CD8-positive, alpha-beta memory T cell (primary cell): ENCODE measurements at places on chromosomes 2 and 18.

- DNase-seq = no peak
Measured at GRCh38 chr2:705971-706511, 28.8 kb upstream of the TMEM18 start.

GRCh38 chr18:44170208-44170880 lies 510.3 kb upstream of the SETBP1 start:
- DNase-seq = no peak

GRCh38 chr2:106020821-106021661 lies 173.1 kb downstream of the UXS1 start:
- no peak for DNase-seq

- peak; percentile 55 for DNase-seq
Measured at GRCh38 chr2:224764565-224765236, 48.5 kb upstream of the CCDC195 start.

- DNase-seq = no peak
Measured at GRCh38 chr2:101516823-101517690, 42.1 kb upstream of the RFX8 start.

DNA sequence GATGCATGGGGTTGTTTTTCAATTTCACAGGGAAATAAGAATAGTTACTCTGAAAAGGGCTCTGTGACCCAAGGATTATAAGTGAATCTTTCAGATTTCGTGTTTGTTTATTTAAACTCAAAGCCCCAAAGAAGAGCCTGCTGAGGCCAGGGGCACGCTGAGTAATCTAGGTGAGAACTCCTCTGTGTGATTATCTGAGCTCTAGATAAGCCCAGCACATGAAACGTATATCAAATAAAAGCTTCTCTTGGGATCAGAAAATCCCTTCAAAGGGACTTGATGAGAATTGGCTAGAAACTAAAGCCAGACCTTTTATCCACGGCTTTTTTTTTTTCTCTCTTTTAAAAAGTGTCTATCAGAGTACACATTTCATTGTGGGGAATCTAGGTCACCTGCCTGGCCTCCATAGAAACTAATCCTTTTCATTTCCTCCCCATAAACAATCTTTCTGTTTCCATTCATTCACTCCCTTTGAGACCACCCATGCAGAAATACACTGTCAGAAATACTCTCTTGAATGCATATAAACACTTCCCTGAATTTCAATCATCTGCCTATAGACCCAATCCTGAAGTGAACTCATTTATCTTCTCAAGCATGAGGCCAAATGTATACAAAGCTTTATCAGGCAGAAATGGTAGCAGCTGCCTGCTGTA lies 137.4 kb downstream of the RIT2 start:
- DNase-seq = no peak

- DNase-seq = no peak
Measured at GRCh38 chr18:32300914-32301313, 111.1 kb downstream of the MEP1B start.

DNA sequence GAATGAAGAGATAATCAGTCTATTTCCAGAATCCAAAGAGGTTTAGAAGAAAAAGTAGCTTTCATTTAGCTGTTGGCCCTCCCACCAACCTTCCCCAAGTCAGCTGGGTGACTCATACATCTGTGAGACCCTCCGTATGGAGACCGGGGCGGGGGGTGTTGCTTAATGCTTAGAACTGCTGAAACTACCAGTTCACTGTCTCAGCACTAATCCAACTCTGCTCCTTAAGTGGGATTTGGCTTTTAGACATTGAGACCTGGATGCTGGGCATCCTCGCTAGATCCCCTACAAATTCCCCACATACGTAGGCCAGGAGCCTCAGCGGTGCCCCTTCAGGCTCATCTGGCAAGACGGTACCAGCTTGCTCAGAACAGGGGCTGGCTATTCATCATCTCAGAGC lies at the start of gene SAG:
Gene SAG, plus strand, starts transcription at position 252 of the 400 bp plus-strand sequence. CDS start 1,374 bp downstream, outside the sequence.
- no peak for DNase-seq

DNA sequence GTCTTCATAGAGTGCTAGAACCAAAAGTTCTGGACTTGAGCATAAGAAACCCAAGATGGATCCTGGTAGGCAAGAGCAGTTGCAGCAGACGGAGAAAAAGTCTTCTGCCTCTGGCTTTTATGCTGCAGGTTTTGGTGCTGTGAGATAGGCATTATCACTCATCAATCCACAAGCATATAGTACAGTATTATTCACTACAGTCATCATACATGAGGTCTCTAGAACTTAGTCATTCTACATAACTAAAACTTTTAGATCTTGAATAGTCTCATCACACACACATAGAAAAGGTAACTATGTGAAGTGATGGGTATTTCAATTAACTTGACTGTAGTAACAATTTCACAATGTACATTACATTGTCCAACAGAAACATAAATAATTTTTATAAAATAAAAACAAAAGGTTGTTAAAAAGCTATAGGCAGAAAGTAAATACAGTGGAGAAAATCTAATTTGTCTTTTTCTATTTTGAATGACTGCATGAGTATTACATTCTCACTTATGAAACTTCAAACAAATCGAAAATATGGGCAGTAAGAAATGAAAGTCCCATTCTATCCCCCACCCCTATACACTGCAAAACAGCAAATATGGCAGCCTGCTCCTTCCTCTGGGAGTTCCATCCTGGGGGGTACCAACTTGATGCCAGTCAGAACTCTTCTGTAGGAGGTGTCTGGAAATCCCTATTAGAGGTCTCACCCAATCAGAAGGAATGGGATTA lies 534.3 kb upstream of the ACVR2A start:
- DNase-seq = no peak

GRCh38 chr18:33830213-33830612 lies 252.2 kb downstream of the ASXL3 start:
- DNase-seq = no peak

- no peak for DNase-seq
Measured at GRCh38 chr2:124524155-124524915, 499.2 kb downstream of the CNTNAP5 start.

- no peak for DNase-seq
Measured at GRCh38 chr2:27989149-27989548, 98.6 kb downstream of the BABAM2 start.

- DNase-seq = no peak
Measured at GRCh38 chr2:56523816-56524215, 340.0 kb downstream of the CCDC85A start.
